Activated CD4-positive, alpha-beta T cell treated with anti-CD3 and anti-CD28 coated beads, Interleukin-2, Interleukin-6, amounts not matched to agents 100 ng/mL and 50 ng/mL, durations not matched to agents 16 hours and 8 hours (primary cell): ENCODE measurements at places on chromosomes 11 and 22.

DNA sequence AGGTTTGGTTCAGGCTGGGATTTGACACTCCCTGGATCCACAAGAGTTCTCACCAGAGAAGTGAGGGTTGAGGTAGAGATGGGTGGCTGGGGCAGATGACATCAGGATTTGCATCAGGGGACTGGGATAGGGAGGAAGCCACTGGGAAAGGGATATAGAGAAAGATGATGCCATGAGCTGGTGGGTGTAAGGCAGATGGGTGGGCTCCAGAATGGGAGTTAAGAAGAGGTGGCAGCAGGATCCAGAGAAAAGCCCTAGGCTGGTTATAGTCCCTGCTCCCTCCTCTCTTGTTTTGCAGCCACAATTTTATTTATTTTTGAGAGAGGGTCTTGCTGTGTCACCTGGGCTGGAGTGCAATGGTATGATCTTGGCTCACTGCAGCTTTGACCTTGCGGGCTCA, 1.8 kb upstream of the C1QTNF4 start:
- no peak for DNase-seq

GRCh38 chr11:69431893-69432738, 49.3 kb upstream of the LINC01488 start:
- no peak for DNase-seq

DNA sequence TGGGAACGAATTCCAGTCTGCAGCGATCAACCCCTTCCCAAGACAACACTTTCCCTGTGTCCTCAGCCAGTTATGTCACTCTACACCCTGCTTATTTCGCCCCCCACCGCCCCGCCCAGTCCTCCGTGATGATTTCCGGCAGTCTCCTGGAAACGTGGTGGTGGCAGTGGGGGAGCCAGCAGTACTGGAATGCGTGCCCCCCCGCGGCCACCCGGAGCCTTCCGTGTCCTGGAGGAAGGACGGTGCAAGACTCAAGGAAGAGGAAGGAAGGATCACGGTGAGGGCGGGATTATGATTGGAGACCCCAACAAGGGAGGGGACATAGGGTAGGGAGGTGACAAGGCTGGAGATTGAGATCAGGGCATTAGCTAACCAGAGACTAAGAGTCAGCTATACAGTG, 4.1 kb downstream of the ROBO3 start:
- DNase-seq: no peak

GRCh38 chr11:73353422-73353821, 22.8 kb upstream of the RELT start:
- DNase-seq: peak; percentile 53

DNA sequence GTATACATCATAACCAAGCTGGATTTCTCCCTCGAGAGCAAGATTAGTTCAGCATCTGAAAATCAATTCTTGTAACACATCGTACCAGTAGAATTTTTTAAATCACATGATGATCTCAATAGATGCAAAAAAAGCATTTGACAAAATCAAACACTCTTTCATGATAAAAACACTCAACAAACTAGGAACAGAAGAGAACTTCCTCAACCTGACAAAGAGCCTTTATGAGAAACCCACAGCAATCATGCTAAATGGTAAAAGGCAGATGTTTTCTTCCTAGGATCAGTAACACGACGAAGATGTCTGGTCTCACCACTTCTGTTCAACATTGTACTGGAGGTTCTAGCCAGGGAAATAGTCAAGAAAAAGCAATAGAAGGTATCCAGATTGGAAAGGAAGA, 34.1 kb upstream of the TMPRSS4 start:
- DNase-seq: no peak

- DNase-seq: no peak
Observed at GRCh38 chr11:122162095-122162494, 46.1 kb upstream of the BLID start.

DNA sequence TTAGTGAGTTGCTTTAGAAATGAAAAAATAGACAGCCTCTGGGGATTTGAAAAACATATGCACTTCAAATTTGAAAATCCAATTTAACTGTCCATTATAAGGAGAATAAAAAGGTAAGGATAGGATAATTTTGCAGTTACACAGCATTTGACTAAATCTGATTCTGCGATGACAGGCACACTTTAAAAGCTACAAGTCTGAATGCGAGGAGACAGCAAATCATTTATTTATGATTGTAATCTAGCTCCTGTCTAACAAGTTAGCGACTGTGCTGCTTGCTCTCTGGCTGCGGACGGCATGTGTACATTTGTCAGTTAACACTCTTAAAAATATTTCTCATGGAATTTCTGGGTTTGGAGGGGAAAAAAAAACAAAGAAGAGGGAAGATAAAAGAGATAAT, 514.8 kb downstream of the MN1 start:
- no peak for DNase-seq

- no peak for DNase-seq
Observed at GRCh38 chr11:16357775-16358174, 1.4 kb upstream of the SOX6 start.

DNA sequence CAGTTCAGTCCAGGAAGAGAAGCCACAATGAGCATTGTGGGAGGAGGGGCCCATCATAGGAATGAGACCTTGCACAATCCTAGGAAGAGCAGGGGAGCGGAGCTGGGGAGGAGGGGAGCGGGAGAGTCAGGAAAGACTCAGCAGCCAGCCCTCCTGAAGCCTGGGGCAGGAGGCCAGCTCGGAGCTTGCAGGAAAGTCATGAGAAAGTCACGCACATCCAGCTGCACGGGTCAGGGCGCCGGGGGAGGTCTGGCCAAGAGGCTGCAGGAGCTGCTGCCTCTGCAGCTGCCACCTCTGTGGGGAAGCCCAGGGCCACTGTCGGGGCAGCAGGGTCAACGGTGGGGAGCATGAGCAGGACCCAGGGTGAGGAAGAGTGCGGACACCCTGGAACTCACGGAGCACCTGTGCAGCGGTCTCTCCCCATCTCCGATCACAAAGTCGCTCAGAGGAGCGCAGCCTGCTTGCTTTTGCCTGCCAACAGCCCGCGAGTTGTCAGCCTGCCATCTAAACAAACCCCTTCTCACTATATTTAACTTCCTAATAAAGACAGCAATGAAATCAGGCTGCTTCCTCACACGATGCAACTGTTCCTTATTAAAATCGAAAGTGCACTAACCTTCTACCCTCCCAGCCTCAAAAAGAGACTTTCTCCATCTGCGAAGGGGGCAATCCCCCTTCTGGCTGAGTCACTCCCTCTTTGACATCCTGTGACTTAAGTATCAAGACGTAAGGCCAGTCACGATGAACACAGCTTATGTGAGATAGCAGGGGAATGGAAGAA, 52.9 kb upstream of the RTL6 start:
- peak; percentile 71 for DNase-seq
